ENCODE measurements at places on chromosomes 4 and X.

GRCh38 chr4:152587127-152587526, 51.2 kb upstream of the FBXW7 start:
- DNase-seq, result no peak

DNA sequence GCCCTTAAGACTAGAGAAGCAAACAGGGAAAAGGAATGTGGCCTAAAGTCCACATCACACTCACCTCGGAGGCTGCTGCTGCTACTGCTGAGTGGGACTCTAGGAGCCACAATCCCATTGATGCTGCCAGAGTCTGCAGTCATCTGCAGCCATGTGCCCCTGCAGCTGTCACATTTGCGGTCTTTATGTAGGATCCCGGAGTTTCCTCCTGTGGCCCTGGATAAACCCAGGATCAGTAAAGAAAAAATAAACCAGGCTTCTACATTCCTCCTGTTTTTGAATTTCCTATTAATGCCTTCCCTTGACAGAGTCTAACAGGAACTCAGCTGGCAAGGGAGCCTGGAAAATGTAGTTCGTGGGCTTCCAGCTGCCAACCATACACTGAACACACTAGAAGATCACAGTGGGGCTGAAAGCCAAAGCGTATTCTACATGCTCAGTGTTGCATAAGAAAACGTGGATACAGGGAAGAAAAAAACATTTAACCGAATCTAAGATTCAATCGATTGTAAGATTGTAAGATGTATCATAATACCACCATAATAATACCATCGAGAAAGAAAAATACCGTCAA, 10.3 kb upstream of the PHEX start:
- no peak for DNase-seq

DNA sequence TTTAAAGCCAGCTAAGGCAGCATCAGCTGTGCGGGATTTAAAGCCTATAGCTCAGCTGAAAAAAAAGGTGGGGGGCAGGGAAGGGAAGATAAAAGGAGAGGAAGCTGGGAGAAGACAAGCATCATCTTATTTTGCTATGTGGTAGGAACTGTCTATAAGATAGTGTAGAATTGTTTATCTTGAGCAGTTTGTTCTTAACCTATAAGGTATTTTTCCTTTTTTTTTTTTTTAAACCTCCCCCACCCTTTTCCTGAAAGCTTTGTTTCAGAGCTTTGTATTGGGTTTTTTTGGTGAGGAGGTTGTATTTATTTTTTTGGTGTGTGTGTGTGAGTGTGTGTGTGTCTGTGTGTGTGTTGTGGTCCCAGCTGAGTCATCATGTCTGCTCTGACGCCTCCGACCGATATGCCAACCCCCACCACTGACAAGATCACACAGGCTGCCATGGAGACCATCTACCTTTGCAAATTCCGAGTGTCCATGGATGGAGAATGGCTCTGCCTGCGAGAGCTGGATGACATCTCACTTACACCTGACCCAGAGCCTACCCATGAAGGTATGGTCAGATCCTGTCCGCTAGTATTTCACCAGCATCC, 531 bp downstream of the RUFY3 start:
- no peak for DNase-seq

GRCh38 chr4:189792924-189793618, 147.6 kb upstream of the FRG1 start:
- peak; percentile 61 for DNase-seq

DNA sequence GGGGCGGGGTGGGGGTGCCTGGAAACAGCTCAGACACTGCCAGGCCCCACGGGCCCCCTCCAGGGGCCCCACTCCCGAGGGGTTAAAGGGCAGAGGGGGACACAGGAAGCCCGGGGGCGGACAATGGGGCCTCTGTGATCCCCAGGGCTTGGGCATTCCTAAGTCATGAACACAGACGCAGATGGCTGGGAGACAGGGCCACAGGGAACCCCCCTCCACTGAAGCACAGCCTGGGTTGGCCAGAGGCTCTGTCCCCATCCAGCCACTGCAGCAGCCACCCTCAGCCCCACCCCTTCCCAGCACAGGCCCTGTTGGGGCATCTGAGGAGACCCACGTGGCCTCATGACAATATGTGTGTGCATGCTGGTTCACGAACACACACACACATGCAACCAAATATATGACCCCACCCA, 3.9 kb downstream of the L1CAM start:
- DNase-seq, result no peak

- no peak for DNase-seq
These were observed 25.6 kb downstream of the RPA4 start for GRCh38 chrX:96909291-96909690.

- no peak for DNase-seq
These were observed 30.8 kb downstream of the RASGEF1B start for GRCh38 chr4:81440949-81441348.

GRCh38 chr4:6731318-6731675, 15.3 kb downstream of the BLOC1S4 start:
- DNase-seq, result no peak

DNA sequence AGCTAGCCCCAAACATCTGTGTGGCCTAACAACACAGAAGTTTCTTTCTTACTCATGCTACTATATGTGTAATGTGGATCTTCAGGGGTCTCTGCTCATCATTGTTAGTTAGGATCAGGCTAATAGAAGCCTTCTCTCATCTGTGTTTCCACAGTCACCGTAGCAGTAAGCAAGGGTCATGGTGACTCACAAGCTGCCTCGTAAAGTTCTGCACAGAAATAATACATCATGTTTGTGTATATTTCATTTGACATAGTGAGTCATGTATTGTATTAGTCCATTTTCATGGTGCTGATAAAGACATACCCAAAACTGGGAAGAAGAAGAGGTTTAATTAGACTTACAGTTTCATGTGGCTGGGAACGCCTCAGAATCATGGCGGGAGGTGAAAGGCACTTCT, 38.7 kb downstream of the SLC4A4 start:
- peak; percentile 80 for DNase-seq

DNA sequence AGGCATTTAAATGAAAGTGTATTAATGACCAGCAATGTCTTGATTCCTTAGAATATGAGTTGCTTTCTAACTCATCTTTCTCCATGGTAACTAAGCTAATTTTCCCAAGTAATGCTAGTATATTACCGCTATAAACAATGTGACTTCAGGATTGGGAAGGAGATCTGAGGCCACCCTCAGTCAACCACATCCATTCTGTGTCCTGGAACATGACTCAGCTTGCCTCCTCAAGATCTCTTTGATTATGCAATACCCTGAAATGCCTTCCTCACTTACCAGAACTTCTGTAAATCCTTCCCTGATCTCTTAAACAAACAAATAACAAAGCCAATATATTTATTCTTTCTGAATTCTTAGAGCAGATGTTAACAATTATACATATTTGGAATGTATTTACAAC, 1495.5 kb downstream of the PCDH18 start:
- peak; percentile 47 for DNase-seq

DNA sequence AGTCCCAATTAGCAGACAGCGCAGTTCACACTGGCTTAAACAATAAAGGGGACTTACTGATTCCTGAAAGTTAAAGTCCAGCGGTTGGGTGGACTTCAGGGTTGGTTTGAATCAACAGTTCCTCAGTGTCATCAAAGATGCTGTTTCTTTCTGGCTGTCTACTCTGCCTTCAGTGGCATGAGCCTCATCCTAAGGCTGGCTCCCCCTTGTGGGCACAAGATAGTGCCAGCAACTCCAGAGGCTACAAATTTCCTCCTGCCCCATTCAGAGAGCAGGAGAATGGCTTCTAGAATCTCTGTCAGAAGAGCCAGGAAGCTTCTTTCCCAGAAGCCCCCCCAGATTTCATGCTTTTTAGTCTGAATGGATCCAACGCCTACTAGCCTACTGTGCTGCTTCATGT, 82.4 kb upstream of the MTM1 start:
- peak; percentile 16 for DNase-seq

DNA sequence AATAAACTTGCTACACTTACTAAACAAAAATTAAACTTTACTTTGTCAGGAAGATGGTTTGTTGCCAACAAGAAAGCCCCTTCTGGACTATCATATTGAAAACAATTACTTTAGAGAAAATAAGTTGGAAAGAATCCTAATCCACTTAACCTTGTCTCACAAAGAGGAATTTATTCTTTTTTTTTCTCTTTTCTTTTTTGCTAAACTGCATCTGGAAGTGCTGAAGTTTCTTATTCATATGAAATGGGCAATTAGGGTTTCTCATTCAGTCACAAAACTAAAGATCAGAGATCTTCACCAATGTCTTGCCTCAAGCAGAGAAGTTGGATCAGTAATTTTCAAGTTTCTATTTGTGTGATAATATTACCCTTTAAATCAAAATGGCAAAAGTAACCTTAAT, 234.9 kb upstream of the AMOT start:
- no peak for DNase-seq

- DNase-seq, result no peak
These were observed 19.9 kb downstream of the AWAT2 start for GRCh38 chrX:70029863-70030262.

- DNase-seq, result no peak
These were observed 30.9 kb downstream of the CXorf58 start for GRCh38 chrX:23938690-23939089.

GRCh38 chrX:13476384-13476783, 93.0 kb upstream of the EGFL6 start:
- DNase-seq, result no peak

DNA sequence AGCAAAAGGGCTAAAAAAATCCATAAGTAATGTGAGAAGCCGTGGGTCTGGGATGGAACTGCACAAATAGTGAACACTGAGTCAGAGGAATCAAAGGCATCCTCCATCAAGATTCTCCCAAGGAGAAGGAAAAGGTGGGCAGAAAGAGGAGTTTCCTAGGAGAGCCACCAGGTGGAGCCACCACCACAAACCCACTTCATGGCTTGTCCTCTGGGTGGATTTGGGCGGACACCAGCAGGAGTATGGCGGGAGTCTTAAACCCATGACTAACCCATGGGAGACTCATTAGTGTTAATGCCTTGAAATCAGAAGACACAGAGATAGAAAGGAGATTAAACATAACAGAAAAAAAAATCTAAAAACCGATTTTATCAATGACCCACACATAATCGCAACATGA, 147.7 kb downstream of the SH3KBP1 start:
- DNase-seq, result peak; percentile 48

DNA sequence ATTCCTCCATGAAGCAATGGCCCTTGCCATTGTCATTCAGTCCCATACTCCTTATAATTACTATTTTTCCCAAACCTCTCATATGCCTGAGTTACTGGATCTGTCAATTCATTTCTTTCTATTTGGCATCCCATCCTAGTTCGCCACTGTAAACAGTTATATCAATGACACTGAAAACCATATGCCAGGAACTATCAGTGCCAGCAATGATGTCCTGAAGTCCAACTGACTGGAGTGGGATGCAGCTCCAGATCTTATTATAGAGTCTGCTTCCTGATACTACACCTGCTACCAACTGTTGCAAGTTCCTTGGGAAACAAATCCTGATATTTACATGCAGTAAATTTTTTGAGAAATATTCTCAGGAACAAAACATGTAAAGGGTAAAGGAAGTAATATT, 27.0 kb upstream of the BANK1 start:
- no peak for DNase-seq

DNA sequence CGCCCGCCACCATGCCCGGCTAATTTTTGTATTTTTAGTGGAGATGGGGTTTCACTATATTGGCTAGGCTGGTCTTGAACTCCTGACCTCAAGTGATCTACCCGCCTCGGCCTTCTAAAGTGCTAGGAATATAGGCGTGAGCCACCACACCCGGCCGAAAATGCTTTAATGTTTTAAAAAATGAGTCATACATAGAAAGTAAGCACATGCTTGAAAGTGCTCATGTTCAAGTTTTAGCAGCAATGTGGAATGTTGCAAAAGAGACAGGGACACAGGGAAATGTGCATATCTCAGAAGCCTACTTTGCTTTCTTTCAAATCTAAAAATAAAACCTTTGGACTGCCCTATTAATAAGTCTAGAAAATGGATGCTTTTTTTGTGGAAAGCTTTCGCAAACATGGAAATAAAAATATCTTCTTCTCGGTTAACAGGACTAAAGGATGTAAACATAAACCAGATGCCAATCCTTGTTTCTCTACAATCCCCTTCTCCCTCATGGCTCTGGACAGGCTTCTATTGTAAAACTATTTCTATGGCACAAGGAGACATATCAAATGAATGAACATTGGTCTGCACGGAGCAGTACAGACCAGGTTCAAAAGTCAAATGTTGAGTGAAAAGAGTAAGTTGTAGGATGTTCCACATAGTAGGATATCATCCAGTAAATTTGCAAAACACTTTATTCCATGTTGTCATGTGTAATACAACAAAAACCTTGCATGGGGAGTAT, 15.0 kb downstream of the MECP2 start:
- DNase-seq, result peak; percentile 17

DNA sequence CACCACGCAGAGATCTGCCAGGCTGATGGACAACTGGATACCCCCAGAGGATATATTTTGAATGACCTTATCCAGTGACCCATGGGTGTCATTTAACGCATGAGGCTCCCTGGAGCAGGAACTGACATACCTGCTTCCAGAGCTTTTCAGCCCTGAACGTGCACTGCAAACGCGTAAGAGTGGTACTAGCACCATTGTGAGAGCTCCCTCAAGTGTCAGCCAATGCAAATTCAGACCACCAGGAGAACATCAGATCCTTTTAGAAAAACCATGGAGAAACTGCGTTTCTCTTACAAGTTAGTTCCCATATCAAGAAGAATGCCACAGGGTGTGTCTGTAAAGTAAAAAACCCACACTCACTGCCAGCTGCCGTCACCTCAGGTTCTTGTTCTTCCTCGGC, 7.3 kb downstream of the TREX2 start:
- DNase-seq, result peak; percentile 3

DNA sequence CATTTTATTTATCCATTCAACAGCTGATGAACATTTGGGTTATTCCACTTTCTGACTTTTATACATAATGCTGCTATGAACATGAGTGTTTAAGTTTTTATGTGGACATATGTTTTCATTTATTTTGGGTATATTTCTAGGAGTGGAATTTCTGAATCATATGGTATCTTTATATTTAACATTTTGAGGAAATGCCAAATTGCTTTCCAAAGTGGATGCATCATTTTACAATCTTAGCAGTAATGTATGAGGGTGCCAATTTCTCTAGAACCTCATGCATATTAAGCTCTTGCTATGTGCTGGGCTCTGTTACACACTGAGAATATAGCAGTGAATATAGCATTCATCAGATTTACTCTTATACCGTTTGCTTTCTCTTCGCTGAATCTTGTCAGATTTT, 983.7 kb downstream of the STIM2 start:
- DNase-seq, result peak; percentile 84

- peak; percentile 29 for DNase-seq
These were observed 19.7 kb downstream of the QDPR start for GRCh38 chr4:17492058-17492741.

- no peak for DNase-seq
These were observed 41.7 kb downstream of the ATP11C start for GRCh38 chrX:139890991-139891700.

- no peak for DNase-seq
These were observed 67.0 kb upstream of the CXCL13 start for GRCh38 chr4:77538574-77539157.

- DNase-seq, result peak; percentile 91
These were observed 32.7 kb downstream of the TBC1D14 start for GRCh38 chr4:6942238-6942800.

DNA sequence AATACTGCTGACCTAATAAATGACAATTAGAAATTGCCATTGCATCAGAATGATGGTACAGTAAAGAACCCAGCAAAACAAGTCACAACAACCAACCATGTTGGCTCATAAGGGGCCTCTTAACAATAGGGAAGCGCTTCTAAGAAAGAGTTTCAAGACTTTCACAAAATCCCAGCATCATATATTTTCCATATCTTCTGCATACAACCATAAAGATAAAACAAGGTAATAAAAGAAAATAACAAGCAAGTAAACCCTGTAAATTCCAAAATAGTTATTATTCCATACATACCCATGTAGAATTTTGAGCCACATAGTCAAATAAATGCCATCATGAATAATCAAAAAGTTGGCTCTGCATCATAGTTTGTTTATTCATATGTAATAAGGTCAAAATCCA, 8.2 kb downstream of the SLC10A7 start:
- DNase-seq, result no peak
